Activated CD4-positive, alpha-beta T cell treated with anti-CD3 and anti-CD28 coated beads for 36 hours (primary cell): ENCODE measurements at places on chromosomes 4 and X.

- no peaks in the 10 kb centered on the region for H3K36me3 ChIP-seq
- H3K4me3 ChIP-seq = no peak overlapping the region
- no peak overlapping the region for H3K27ac ChIP-seq
- H3K4me1 ChIP-seq = no peaks in the 10 kb centered on the region
- no peak for DNase-seq
These were observed 441.1 kb downstream of the KCNIP4 start for GRCh38 chr4:21507439-21507838.

DNA sequence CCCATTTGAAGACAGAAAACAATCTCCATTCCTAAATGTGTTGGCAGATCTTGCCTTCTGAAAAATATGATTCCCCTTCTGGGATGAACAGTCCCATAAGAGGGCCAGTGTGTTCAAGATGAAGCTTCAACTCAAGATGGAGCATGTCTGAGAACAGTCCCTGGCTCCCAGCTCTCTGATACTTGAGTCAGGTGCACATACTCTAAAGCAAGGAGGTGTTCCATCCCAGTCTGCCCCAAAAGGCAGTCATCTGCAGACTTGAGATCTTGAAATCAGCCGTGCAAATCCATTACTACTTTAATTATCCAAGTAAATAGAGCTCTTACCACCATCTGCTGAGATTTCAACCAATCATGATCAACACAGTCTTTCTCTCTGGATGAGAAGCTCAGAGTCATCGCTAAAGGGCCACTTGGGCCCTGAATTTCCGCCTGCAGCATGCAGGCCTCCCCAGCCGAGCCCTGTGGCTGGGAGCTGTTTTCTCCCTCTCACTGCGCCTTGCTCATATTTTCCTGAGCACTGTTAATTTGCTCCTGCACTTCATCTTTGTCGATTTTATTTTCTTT, 22.2 kb downstream of the CCDC149 start:
- peaks cover 2% of the 10 kb centered on the region for H3K27me3 ChIP-seq
- H3K36me3 ChIP-seq = no peaks in the 10 kb centered on the region
- DNase-seq = no peak
- H3K27ac ChIP-seq = no peak overlapping the region
- no peaks in the 10 kb centered on the region for H3K4me1 ChIP-seq

- H3K36me3 ChIP-seq = peaks cover 27% of the 10 kb centered on the region
- H3K27ac ChIP-seq = no peak overlapping the region
- H3K4me3 ChIP-seq = no peak overlapping the region
- peaks cover 32% of the 10 kb centered on the region for H3K4me1 ChIP-seq
These were observed 490.6 kb downstream of the IL15 start for GRCh38 chr4:142126890-142127497.

- H3K4me1 ChIP-seq = no peaks in the 10 kb centered on the region
- H3K27me3 ChIP-seq = no peaks in the 10 kb centered on the region
- H3K27ac ChIP-seq = no peak overlapping the region
- H3K36me3 ChIP-seq = no peaks in the 10 kb centered on the region
- H3K4me3 ChIP-seq = no peak overlapping the region
These were observed 348.5 kb downstream of the MID1IP1 start for GRCh38 chrX:39149761-39150160.

- peaks cover 2% of the 10 kb centered on the region for H3K27me3 ChIP-seq
- DNase-seq = peak; percentile 31
- H3K36me3 ChIP-seq = no peaks in the 10 kb centered on the region
- H3K4me1 ChIP-seq = peaks cover 56% of the 10 kb centered on the region
- H3K4me3 ChIP-seq = no peak overlapping the region
- peak overlapping the region; percentile 52 for H3K27ac ChIP-seq
These were observed 51.6 kb downstream of the MAML3 start for GRCh38 chr4:140102421-140102820.

DNA sequence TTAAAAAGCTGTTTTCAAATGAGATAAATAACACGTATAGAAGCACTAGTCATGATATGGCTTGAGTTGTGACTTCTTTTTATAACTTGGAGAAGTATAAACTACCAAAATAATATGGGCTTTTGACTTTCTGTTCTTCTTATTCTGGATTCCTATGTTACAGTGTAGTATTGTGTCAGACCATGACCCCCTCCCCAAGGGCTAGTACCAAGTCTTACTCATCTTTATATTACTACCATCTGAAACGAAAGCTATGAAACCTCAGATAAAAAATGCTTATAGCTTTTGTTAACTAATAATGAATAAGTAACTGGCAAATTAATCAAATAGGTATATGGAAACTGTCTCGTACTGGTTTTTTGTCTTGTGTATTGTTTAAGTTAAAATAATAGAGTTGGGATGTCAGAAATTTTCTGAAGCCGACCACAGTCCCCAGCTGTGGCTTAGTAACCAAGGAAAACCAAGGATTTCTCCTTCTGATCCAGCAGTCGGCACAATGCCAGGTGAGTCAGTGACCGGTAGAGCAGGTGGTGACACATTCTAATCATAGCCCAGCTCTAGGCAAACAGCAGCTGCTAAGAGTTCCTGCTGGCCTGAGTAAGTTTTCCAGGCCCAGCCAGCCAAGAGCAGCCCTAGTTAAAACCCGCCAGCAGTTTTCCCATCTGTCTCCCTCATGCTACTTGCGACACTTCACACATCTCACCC, 163.3 kb upstream of the PRDX4 start:
- H3K27me3 ChIP-seq = no peaks in the 10 kb centered on the region
- H3K36me3 ChIP-seq = no peaks in the 10 kb centered on the region
- no peaks in the 10 kb centered on the region for H3K4me1 ChIP-seq
- DNase-seq = no peak
- no peak overlapping the region for H3K27ac ChIP-seq

DNA sequence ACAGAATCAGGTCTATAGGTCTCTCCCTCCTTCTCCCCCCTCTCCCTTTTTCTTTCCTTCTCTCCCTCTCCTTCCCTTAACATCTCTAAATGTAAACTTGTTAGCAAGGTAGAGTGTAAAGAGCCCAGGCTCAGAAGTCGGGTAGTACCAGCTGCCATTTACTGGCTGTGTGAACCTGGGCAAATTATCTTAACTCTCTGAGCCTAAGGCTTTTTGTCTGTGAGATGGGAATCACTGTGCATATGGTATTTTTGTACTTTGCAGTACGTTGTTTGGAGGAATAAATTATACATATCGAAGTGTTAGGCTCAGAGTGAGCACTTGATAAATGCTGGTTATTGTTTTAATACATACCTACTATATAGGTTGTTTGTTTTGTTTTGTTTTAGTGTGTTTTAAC, 154.0 kb downstream of the RBMX2 start:
- no peak overlapping the region for H3K4me3 ChIP-seq
- no peaks in the 10 kb centered on the region for H3K36me3 ChIP-seq
- H3K27ac ChIP-seq = no peak overlapping the region

- no peaks in the 10 kb centered on the region for H3K27me3 ChIP-seq
- H3K4me3 ChIP-seq = no peak overlapping the region
These were observed 62.4 kb downstream of the ATXN3L start for GRCh38 chrX:13257223-13258051.

DNA sequence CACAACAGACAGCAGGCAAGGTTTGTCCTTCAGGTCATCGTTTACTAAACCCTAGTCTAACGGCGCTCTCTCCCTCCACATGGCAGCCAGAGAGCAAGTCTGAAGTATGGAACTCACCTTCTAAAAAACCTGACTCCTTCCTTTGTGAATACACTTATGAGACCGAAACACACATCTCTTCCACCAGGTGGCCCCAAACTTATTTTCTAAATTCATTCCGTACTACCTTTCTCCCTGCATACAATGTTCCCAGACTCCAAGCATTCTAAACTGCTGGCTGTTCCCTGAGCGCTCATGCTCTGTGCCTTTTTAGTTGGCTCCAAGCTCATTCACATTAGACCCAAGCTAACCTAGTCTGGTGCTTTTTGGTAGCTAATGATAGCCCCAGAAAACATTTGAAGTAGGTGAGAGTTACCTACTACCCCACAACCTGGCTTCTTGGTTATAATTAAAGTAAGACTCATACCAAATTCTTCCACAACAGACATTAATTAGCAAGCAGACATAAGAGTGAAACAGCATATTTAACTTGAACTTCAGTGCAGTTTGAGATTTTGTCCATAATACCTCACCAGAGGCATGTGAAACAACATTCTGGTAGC, 67.6 kb upstream of the DCLK2 start:
- no peaks in the 10 kb centered on the region for H3K4me1 ChIP-seq
- no peak overlapping the region for H3K4me3 ChIP-seq
- H3K27ac ChIP-seq = no peak overlapping the region

GRCh38 chr4:120672558-120673147, 249.9 kb downstream of the PRDM5 start:
- H3K4me1 ChIP-seq = no peaks in the 10 kb centered on the region
- H3K4me3 ChIP-seq = no peak overlapping the region
- no peak overlapping the region for H3K27ac ChIP-seq
- DNase-seq = no peak
- peaks cover 18% of the 10 kb centered on the region for H3K27me3 ChIP-seq

GRCh38 chr4:60656171-60656570, 544.0 kb upstream of the ADGRL3 start:
- no peak overlapping the region for H3K27ac ChIP-seq
- no peaks in the 10 kb centered on the region for H3K27me3 ChIP-seq
- H3K4me1 ChIP-seq = no peaks in the 10 kb centered on the region
- no peaks in the 10 kb centered on the region for H3K36me3 ChIP-seq
- no peak for DNase-seq

DNA sequence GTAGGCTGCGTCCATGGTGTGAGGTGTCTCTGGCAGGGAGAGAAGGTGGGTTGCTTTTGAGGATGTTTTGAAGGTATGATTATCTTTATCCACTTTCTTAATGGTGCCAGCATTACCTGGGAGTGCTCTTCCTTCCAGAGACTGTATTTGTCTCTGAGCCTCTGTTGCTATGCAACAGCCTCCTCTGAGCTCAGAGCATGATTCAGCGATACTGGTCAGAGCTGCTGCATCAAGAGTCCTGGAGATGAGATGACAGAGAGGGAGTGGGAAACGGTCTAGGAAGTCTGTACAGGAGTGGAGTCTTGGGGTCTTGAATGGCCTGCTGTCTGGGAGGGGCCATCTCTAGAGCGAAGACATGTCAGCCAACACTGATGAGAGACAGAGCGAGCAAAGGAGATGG, 104.4 kb upstream of the RAB40AL start:
- H3K36me3 ChIP-seq = peaks cover 2% of the 10 kb centered on the region
- H3K4me1 ChIP-seq = no peaks in the 10 kb centered on the region
- no peak overlapping the region for H3K27ac ChIP-seq
- no peak overlapping the region for H3K4me3 ChIP-seq

- no peaks in the 10 kb centered on the region for H3K36me3 ChIP-seq
- H3K27ac ChIP-seq = no peak overlapping the region
- DNase-seq = no peak
These were observed 49.8 kb upstream of the HSD17B10 start for GRCh38 chrX:53483838-53484405.
